ENCODE measurements at places on chromosomes 13 and 19.

DNA sequence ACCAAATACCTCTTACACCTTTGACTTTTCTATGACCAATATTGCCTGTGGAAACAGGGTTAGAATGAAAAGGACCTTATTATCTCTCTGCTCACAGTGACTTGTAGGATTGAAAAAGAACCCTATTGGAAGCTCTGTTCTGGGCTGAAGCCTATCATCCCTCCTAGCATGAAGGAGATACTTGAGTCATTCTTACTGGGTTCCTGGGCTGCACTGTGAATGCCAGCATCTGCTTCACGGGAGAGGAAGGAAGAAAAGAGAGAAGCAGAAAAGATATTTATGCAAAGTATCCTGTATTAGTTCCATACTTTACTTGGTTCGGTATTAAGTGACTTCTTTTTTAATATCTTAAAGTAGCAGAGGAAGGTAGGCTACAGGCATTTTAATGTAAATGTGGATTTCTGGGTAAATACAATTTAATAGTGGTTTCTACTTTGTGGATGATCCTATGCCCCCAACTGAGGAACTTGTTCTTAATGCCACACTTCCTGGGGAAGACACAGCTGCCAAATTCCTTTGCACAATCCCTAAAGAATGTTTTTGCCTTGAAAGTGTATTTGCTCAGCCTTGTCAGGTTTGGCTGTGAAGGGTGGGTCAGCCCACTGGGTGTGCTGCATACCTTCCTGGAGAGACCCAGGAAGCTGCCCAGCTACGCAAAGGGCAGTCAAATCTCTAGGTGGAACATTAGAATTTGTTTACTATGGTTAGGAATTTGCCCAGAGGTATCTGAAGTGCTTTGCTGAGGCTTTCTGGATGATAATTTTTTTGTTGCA lies 13.7 kb upstream of the SCEL start:
- DNase-seq = no peak

- DNase-seq = no peak
Observed at GRCh38 chr19:16180611-16181010, 4.6 kb upstream of the FAM32A start.

GRCh38 chr19:35987571-35987896 lies 7.5 kb upstream of the SDHAF1 start:
- no peak for DNase-seq

GRCh38 chr19:11483366-11484111 lies 2.7 kb upstream of the ELAVL3 start:
- no peak for DNase-seq

GRCh38 chr13:110822669-110822945 lies 92.3 kb downstream of the ANKRD10 start:
- DNase-seq = no peak

DNA sequence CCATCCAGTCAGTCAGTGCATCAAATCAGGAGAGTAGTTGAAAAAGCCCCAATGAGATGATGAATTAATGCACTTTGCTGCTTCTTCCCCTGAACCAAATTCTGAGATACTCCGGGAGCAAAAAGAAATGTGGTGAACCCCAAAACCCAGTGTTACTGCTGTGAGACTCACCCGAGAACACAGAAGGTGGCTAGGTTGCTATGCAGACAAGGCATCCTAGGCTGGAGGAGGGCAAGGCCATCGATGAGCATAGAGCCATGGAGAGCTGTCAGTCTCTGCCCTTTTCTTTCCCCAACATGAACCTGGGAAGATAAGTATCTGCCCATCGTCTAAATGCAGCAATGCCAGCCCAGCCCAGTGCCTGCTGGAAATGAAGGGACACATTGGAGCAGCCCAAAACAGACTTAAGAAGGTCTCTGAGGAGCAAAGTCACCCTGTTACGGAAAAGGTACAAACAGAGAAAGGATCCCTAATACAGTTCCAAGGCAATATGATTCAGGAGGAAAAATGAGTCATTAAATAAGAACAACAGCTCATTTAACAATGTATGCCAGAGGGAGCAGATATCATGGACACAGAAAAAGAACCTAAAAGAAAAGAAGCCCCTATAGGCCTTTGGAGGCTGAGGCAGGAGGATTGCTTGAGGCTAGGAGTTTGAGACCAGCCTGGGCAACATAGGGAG lies 272.0 kb downstream of the FOXO1 start:
- DNase-seq = no peak

DNA sequence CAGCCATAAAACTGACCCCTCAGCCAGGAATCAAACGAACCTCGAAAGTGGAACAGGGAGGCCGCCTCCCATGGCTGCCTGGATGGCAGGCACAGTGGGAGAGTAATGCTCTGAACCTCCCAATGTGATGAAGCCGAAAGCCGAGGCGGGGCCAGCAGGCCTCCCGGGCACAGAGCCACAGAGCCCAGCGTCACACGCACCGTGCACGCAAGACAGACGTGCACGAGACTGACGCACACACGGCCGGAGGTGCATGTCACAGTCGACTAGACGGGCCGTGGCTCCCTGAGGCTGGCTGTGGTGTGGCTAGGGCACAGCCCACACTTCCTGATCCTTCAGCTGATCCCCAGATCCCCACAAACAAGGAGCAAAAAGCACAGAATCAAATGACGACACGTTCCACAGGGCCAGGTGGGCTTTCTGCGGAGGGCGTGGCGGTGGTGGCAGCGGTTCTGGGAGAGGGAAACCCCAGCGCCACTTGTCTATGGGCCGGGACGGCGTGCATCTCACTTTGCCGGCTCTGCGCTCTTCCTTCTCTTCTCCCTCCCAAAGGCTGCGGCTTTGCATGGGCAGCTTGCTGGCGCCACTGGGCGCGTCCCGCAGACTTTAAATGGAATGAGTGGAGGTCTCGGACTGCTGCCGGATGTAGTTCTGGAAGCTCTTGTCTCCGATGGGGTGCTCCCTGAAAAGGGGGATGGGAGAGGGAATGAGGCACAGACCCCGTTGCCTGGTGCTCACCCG lies 5.0 kb upstream of the C13orf46 start:
- no peak for DNase-seq

- no peak for DNase-seq
Observed at GRCh38 chr13:111904701-111905608, 162.0 kb upstream of the SOX1 start.

DNA sequence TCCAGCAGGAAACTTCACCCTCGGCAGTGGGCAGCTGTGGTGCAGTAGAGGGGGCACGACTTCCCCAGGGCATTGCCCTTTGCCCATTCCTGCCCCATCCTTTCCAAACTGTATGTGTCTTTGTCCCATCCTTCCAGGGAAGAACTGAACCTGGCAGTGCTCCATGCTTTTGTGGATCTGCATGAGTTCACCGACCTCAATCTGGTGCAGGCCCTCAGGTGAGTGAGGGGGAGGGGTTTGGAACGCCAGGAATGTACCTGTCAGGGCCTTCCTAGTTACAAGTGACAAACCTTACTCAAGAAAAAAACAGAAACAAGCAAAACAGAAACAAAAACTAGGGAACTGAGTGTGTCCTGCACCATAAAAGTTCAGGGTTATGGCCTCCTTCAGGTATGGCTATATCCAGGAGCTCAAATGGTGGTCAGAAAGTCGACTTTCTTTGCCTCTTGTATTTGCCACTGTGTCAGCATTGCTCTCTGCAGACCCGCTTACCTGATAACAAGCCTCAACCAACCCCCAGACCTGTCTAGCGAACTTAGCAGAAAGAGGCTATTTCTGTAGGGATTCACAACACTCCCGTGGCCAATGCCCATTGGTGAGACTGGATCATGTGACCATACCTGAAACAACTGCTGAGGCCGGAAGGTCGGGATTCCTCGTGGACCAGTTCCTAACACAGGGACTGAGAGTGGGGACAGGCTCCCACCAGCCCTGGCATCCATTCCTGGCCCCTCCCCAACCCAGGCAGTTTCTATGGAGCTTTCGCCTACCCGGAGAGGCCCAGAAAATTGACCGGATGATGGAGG lies 4.2 kb downstream of the CYTH2 start:
- no peak for DNase-seq

GRCh38 chr13:71758828-71759227 lies 108.2 kb downstream of the DACH1 start:
- no peak for DNase-seq

- no peak for DNase-seq
Observed at GRCh38 chr13:30928978-30929377, 3.5 kb upstream of the TEX26 start.

- DNase-seq = no peak
Observed at GRCh38 chr19:30341611-30342201, 30.5 kb upstream of the ZNF536 start.

DNA sequence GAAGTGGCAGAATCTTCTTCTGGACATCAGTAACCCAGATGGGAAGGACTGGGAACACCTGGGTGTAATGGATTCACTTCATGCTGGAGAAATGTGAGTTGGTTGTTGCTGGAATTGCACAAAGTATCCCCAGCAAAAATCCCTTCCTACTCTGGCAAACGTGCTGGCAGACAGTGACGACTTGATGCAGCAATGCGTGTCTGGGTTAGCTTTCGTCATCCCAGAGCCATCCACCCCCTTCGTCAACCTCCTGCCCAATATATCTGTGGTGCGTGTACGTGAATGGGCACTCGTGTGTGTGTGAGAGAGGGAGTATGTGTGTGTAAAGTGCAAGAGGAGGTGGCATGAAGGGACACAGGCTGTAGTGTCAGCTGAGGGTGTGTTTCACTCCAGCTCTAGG lies 70.9 kb downstream of the TM9SF2 start:
- DNase-seq = no peak

DNA sequence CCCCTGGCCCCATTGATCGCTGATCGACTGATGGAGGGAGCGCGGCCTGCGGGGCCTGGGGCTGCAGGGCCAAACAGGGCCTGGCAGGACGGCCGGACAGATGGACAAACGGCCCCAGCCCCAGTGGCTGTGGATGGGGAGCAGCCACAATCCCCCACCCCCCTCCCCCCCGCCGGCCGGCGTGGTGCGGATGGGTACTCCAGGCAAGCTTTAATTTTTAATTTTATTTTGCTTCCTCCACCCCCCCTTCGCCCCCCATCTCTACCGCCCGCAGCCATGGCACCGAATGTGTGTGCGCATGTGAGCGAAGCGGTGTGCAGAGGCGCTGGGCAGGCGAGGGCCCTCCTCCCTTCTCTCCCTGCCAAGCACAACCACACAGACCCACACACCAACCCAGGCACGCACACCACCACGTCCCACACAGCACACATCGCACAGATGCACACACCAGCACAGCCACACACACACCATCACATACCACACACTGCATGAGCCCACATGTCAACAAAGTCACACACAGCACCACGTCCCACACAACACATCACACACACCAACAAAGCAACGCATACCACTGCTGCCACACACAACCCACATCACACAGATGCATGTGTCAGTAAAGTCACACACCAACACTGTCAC lies 12.4 kb downstream of the ERFL start:
- DNase-seq = no peak

DNA sequence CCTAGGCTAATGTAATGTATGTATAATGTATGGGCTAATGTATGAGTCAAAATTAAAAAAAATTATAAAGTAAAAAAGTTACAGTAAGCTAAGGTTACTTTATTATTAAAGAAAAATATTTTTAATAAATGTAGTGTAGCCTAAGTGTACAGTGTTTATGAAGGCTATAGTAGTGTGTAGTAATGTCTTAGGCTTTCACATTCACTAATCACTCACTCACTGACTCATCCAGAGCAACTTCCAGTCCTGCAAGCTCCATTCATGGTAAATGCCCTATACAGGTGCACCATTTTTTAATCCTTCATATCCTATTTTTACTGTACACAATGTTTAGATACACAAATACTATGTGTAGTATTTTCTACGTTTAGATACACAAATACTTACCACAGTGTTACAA lies 1.8 kb upstream of the TMEM272 start:
- no peak for DNase-seq

DNA sequence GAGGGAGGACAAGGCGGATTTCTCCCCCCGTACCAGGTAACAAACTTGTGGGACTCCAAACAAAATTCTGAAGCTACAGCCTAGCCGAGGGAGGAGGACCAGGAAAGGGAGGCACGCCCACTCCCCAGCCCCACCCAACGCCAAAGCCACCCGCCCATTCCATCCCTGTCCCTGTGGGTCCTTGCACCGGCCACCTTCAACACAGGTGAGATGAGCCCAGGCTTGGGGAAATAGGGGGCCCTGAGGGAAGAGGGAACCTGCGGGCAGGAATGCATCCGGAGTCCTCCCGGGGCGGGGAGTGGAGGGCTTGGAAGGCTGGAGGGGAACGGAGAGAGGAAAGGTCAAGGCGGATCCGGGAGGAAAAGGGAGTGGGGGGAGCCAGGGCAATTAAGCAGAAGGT lies at the start of gene BEST2:
Gene BEST2, plus strand, starts transcription at position 157 of the 400 bp plus-strand sequence. CDS start 802 bp downstream, outside the sequence.
- no peak for DNase-seq
